ENCODE measurements at places on chromosomes 3 and 15.

DNA sequence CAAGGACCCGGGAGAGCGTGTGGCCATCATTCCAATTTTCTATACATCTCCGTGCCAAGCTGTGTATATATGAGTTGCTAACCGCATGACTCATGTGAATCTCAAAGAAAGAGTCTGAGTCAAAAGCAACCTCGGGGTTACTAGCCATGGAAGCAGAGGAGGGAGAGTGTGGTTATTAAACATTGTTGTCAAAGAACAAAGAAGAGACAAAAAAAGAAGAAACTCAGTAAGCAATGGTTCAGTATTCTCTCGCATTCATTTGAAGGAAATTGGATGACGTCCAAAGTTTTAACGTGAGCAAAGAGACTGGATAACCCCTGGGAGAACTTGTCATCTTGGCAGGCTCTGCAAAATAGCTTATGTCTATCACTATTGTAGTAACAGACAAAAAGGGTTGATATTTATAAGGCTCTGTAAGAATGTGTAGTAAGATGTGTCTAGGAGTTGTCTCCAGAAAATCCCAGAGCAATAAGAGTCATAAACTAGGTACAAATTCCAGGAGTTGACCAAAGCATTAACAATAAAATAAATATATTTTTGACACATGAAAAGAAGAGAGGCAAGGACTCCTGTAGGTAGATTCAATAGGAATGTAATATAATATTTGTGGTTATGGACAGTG, 52.8 kb upstream of the GRM7 start:
- DNase-seq: peak; percentile 19

- no peak for DNase-seq
Measured at GRCh38 chr3:45719655-45720487, 30.7 kb downstream of the SACM1L start.

DNA sequence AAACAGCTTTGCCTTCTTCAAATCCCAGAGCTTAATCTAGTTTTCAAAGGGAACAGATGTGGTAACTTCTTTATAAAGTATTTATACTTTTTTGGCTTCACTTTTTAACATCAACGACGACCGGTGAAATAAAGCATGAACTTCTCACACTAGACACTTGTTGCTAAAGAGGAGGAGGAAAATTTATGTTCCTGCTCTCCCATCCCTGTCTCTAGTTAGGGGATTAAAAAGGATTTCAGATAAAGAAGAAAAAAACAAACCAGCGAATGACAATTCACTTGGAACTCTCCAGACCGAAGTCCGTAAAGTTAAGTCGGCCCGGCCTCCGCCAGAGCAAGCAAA, 672 bp downstream of the NEDD4 start:
- DNase-seq: no peak

- DNase-seq: no peak
Measured at GRCh38 chr3:13473020-13473419, 7.1 kb upstream of the HDAC11 start.

DNA sequence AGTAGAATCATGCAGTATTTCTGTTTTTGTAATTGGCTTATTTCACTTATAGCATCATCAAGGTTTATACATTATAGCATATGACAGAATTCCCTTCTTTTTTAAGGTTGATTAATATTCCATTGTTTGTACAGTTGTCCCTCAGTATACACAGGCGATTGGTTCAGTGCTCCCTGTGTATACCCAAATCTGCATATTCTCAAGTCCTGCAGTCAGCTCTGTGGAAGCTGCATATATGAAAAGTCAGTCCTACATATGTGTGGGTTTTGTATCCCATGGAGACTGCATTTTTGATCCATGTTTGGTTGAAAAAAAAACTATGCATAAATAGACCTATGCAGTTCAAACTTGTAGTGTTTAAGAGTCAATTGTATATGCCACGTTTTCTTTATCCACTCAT, 127.7 kb downstream of the ISL2 start:
- DNase-seq: no peak

DNA sequence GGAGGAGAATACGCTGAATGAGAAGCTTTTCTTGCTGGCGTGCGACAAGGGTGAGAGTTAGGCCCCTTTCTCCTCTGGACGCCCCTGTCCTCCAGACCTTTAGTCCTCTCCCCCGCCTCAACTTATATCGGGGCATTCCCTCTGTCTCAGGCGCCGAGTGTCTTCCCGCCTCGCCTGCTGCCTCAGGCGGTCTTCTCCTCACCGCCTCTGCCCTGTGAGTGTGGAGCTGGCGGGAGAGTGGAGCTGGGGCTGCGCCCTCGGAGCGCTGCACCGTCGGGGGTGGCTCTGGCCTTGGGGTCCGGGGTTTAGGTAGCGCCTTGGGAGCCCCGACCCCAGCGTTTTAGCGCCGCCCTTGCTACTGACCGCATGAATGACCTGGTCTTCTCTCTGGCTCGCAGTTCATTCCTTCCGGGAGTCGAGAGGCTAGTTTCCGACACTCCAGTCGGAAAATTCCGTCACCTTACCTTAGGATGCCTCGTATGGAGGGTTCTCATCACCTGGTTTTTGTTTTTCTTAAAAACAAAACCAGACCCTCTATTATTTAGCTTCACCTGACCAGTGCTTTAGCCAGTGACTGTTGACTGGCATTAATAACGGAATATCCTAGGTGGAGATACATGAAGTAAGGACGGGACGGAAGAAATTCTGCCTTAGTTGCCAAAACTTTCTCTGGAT, 985 bp downstream of the TRPC1 start:
- peak; percentile 29 for DNase-seq

DNA sequence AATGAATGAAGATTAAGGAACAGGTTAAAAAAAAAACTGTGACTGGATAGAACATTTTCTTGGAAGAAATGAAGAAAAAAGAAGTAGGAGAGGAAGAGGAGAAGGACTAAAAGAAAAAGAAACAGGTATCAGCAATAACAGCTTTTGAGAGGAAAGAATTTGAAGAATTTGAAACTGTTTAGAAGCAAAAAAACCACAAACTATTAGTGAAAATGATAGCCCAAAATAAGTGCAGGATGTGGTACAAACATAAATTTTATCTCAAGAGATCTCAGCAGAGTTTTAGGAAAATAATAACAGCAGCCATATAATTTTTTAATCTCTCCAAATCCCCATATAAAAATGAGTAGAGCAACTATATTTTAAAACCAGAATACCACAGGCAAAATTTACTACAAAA, 8.8 kb upstream of the A4GNT start:
- no peak for DNase-seq

DNA sequence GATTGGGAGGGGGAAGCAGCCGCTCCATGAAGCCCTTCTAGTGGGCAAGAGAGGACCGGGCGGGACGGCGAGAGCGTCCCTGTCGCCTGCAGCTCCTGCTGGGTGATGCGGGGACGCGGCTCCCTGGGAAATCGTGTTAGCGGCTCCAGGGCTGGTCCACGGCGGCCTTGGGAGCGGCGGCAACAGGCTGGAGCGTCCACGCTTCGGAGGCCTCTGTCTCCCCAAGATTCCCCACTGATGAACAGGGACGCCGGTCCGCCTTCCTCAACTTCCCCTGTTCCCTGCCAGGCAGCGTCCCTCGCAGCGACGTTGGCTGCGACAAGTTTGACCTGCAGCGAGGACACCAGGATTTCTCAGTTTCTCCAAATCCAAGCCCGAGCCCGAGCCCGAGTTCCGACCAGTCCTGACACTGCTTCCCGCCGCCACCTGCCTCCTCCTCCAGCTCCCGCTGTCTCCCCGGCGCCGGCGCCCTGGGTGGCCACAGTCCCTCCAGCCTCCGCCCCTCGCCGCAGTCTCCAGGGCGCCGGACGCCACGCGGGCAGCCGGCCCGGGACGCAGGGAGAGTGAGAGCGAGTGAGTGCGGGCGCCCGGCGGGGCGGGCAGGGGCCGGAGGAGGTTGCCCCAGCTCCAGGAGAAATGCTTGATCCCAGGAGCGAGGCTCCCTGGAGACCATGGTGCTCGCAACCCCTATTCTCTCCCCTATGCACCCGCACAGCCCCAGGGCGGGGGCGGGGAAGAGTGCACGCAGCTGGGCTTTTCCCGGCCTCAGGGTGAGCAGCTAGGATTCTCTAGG, 78.1 kb upstream of the RNF7 start:
- DNase-seq: peak; percentile 40

GRCh38 chr15:65460741-65461347, 38.1 kb upstream of the IGDCC4 start:
- no peak for DNase-seq

Measured in T1000 (cell line).